Brain microvascular endothelial cell (primary cell): ENCODE measurements at places on chromosomes 1 and 21.

DNA sequence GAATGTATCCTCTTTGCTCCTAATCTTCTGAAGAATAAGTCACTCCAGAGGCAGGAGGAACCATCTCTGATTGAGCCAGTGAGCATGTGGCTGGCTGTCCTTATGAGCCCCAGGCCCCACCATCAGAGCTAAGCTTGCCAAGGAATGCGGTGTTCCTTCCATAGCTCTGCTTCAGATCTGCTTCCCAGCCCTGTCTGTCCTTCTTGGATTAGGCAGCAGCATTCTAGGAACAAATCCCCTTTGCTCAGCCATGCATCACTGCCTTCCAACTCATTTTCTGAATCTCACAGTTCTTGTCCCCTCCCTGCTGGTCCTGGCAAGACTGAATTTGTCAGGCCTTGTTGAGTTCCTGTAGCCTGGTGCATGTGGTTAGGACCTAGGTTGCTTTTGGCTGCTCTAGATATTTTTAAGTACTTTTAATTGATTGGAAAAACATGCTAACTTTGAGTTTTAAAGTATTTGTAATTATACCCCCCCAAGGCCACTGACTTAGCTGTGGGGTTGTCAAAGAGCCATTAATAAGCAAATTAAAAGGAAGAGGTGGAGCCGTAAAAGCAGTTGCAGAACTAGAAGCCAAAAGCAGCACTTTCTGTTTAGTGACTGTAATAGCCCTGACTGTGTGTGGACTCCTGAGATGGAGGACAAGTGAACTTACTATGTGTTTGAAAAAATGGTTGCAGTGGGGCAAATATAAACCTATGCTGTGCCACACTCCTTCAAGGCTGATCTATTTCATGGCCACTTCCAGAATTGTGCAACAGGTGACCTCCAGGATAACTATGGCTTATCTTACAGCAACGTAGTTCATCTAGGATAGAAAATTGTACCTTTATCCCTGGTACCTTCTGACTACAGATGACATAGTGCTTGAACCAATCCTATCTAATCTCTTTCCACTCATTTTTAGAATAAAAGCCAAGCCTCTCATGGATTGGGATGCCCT is 61.3 kb upstream of the BACH1 start:
- no peak for DNase-seq

- no peak for DNase-seq
These were observed 200.4 kb upstream of the FGGY start for GRCh38 chr1:59096501-59096900.

DNA sequence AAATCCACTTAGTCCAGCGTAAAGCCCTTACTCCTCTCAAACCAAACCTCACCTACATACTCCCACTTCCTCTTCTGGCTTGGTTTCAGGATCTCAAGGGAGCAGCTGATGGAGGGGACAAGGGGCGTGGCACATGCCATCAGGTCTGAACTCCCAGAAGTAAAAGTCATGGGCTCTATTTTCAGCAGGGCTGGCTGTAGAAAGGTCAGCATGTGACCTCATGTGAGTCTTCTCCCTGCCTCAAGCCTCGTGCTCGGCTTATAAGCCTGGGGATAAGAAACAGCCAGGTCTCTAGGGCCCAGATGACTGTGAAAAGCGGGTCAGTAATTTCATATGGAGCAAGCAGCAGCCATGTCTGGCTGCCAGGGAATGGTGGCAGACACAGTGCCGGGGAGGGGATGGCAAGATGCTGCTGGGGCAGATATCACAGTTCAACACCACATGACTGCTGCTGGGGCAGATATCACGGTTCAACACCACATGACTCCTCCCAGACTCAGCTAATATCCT is 227.9 kb downstream of the KCNH1 start:
- no peak for DNase-seq

DNA sequence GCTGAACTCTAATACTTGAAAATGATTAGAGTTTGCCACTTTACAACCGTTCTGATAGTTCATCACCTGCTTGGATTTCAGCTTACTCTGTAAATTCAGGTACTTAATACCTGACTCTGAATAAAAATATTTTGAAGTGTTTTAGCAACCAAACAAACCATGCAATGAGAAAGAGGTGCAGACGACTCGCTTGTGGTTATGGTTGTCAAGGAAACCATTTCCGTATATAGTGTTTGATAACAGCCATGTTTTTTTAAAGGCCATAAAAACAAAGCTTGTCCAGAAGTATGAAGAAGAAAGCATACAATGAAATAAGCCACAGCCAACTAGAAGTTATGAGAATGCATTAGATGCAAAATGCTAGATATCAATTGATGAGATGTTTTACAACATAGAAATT is 167.2 kb upstream of the HMCN1 start:
- DNase-seq, result peak; percentile 86

DNA sequence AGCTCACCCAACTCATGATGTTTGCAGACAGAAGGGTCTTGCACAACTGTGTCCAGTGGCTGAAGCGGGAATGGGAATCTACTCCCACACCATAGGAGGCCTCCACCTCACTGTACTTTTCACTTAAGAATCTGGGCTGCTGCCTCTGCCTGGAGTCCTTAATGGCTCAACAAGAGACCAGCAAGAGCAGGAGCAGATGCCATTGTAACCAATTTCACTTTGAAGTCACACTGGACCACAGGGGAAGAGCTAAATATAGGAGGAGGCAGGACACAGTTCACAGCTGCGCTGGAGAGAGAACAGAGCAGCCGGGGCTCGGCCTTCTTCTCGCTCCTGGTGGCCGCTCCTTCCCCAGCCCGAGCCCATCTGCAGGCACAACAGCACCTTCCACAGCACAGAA is 120.4 kb downstream of the SIPA1L2 start:
- no peak for DNase-seq

DNA sequence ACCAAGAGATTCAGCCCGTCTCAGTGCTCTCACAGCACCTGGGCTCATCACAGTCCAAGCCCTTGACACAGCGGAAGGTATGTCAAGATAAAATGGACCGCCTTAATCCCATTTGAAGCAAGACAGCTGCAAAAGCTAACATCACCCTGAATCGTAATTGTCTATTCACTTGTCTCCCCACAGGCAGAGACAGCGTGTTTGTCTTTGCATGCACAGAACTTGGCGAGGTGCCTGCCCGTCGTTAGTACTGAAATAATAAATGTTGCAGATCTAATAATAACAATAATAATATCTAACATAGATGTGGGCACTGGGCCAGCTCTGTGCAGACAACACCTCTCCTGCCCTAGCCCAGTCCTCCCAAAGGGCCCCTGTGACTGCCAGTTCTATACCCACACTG is 271.7 kb downstream of the NPHP4 start:
- DNase-seq, result no peak

DNA sequence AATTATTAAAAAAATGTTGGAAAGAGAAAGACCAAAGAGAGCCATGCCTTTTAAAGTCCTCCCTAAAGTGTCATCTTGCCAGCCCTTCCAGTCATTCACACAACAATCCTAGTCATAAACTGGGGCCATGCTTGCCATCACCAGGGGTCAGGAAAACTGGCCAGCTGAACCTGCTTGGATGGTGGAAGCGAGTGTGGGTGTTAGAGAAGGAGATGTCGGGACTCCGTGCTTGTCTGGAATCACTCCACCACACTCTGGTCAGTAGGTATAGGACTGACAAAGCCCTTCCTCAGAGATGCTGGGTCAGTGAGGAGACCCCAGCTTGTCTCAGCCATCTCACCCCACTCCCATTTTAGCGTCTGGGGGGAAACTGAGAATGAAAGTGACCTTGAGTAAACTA is 3.3 kb upstream of the HAPLN2 start:
- no peak for DNase-seq

- DNase-seq, result no peak
These were observed 397.2 kb downstream of the OMA1 start for GRCh38 chr1:58149271-58149812.

- DNase-seq, result no peak
These were observed 38.0 kb upstream of the ZC3H11B start for GRCh38 chr1:219650880-219651279.

- DNase-seq, result peak; percentile 54
These were observed 1.5 kb upstream of the NEK7 start for GRCh38 chr1:198155253-198155652.

- DNase-seq, result no peak
These were observed 1.9 kb downstream of the FGGY start for GRCh38 chr1:59298710-59299346.

DNA sequence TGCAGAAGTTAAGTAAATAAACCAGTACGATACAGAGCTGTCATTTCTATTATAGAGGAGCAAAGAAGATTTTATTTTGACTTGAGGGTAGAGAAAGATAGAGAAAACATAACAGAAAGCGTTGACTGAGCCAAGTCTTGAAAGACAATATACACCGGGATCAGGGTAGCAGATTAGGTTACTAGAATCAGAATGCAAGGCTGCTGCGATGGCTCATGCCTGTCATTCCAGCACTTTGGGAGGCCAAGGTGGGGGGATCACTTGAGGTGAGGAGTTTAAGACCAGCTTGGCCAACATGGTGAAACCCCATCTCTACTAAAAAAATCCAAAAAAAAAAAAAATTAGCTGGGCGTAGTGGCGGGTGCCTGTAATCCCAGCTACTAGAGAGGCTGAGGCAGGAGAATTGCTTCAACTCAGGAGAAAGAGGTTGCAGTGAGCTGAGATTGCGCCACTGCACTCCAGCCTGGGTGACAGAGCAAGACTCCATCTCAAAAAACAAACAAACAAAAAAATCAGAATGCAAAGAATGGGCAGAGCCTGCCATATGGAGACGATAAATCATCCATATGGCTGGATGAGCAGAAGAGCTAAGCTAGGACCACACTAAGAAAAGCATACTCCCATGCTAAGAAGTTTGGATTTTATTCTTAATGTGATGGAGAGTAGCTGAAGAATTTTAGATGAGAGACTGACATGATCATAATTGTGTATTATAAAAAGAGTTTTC is 9.9 kb upstream of the ABCD3 start:
- no peak for DNase-seq

DNA sequence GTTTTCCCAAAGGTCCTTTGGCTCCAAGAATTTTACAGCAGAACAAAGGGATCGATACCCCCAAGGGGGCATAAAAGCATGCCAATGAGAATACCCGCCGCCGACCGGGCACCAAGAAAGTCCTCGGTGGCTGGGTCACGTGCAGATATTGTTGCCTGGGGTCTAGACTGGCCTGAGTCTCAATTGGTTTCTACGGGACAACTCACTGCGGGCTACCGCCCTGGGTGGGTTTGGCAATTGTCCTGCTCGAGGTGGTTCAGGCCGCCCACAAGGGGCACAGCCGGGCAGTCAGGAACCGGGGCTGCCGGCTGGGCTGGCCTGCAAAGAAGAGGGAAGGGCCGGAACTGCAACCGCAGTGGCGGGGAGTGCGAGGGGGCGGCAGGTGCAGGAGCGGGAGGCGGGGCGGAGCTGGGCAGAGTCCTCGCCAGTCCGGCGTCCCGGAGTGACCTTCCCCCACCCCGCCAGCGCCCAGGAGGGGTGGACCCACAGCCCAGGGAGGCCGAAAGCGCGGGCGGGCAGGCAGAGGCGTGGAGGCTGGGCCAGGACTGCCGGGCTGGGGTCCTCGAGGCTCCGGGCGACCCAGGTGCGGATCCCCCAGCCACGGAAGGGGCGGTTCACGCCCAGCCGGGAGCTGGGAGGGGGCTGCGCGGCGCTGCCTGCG is 926 bp upstream of the ATP1B1 start:
- no peak for DNase-seq

DNA sequence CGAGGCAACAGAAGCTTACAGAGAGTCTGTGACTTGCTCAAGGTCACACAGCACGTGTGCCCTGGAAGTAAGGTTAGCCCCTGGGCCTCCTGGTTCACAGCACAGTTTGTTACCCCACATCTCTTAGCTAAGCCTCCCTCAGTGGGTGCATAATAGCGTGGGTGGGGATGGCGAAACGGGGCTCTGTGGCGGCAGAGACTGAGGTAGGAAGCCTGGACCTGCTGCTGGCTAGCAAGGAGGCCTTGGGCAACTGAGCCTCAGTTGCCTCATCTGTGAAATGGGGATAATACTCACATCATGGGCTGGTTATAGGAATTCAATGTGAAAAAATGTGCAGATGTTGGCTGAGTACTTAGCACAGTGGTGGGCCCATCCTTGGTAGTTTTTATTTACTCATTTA is 596 bp downstream of the PADI4 start:
- DNase-seq, result no peak

GRCh38 chr1:47785561-47786271 is 211.5 kb downstream of the TRABD2B start:
- DNase-seq, result no peak

DNA sequence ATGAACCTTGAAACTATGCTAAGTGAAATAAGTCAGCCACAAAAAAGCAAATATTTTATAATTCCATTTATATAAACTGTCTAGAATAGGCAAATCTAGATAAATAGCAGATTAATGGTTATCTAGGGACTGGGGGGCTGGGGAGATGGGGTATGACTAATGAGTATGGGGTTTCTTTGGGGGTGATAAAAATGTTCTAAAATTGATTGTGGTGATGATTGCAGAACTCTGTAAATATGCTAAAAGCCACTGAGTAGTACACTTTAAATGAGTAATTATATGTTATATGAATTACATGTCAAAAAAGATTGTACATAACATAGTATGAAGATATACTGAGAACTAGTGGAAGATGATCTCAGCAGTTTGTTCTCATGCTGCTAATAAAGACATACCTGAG is 675.0 kb downstream of the KIF26B start:
- no peak for DNase-seq

- DNase-seq, result no peak
These were observed 9.4 kb downstream of the CFHR4 start for GRCh38 chr1:196897158-196897828.

DNA sequence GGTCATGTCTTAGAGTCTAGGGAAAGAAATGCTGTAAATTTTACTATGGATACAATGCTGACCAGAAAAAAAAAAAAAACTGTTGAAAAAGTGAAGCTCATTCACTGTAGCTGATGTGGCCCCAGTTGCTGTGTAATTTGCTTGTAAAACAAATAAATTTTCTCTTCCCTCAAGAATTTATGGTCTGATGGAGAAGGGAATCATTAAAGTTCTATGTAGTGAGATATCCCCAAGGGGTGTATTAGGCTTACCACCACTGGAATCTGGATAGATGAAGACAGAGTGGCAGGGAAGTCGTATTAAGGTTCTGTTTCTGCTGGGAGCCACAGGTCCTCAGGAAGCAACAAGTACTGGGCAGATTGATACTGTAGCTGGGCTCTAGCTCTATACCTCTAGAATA is 860.0 kb downstream of the LTN1 start:
- DNase-seq, result no peak

DNA sequence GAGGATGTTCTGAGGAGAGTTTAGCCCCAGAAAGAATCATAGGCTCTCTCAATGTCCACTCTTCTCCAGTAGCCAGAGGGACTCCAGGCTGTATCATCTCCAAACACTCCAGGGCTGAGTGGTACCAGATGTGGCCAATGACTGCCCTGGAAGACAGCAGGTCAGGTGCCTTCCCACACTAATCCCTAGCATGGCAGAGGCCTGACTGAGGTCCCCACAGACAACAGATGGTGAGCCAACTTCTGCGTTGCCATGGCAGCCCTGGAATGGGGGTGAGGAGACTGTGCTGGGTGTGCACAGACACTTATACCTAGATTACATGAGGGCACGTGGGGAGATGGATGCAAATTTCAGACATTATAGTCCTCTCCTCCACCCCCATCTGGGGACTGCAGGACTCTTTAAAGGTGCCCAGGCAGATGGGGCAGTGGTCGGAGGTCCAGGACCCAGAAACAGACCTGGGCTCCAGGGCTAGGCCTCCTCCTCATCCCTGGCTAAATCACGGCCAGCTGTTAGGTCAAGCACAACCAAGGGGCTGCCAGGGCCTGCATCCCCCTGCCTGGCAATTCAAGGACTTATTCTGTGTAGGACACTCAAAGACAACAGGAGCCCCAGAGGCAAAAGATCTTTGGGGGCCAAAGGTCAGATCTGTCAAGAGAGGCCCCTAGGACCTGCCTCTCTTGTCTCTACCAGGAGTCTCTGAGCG is 42.9 kb downstream of the CAMK2N1 start:
- DNase-seq, result no peak
